ENCODE measurements at places on chromosomes 13 and 19.

GRCh38 chr19:39746836-39747529, 9.2 kb upstream of the CLC start:
- no peak for DNase-seq

DNA sequence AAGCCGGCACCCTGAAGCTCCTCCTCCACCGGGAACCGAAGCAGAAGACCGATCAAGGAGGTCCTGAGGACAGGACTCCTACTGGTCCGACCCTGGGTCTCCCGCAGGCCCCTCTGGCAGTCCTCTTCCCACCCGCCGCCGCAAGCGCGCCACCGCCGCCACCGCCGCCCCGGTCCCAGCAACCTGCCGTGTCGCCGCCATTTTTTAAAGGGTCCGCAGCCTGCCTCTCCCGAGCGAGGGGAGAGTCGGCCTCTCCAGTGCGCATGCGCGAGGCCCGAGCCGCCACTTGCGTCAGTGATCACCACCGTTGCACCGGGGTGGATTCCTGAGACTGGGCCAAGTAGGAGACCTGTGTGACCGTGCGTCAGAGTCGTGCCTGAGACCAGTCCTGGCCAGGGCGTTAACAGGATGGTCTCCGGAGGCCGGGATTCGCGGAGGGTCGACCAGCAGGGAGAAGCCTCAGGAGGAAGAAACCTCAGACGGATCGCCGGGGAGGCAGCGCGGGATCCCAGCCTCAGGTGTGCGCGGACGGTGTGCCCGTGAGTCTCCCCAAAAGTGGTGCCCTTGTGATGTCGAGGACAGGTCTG, 51.6 kb downstream of the ZNF146 start:
- no peak for DNase-seq

DNA sequence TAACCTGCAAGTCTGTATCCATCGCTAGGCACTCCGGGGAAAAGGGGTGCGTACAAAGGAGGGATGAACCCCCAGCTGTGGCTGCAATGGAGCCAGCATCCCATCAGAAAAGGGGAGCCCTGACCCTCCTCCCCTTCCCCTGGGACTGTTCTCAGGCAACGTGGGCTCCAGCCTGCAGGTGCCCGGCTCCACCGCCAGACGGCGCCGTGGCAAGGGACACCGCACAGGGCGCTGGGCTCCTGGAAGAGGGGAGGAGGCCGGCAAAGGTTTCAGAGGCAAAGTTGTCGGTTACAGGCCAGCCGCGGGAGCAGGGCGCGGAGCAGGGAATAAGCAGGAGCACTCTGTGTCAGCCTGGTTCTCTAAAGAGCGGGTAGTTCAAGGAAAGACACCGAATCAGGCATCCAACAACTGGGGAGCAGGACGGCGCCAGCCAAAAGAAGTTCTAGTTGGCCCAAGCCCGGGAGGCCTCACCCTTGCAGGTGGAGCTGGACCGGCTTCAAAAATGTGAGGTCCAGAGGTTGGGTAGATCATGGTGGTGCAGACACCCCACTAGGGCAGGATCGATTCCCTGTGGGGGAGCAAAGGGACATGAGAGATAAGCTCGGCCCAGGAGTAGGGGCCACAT, 53.0 kb upstream of the ATP12A start:
- no peak for DNase-seq

DNA sequence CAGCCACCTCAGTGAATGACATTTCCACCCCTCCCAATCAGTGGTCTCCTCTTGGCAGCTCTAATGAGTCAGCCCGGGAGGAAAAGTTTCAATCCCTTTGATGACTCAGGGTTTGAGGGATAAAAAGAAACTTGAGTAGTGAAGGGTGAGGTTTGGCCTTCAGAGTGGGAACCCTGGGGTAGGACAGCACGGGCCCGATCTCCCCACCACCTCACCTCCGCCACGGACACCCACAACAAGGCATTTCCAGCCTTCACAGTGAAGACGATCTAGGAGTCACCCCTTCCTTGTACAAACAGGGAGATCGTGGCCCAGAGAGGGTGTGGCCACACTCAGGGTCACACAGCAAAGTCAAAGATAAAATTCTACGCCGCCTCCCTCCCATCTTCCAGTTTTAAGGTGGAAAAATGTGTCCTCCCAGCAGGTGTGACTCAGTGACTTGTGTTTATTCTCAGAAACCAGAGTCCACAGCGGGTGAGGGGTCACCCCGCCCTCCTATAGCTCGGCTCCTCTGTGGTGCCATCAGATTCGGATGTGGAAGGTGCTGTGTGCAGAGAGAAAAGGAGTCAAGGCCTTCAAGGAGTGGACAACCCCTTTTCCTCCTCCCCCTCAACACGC, 12.3 kb downstream of the CIB3 start:
- DNase-seq = no peak

GRCh38 chr13:62130062-62130970, 714.7 kb upstream of the PCDH20 start:
- DNase-seq = no peak

DNA sequence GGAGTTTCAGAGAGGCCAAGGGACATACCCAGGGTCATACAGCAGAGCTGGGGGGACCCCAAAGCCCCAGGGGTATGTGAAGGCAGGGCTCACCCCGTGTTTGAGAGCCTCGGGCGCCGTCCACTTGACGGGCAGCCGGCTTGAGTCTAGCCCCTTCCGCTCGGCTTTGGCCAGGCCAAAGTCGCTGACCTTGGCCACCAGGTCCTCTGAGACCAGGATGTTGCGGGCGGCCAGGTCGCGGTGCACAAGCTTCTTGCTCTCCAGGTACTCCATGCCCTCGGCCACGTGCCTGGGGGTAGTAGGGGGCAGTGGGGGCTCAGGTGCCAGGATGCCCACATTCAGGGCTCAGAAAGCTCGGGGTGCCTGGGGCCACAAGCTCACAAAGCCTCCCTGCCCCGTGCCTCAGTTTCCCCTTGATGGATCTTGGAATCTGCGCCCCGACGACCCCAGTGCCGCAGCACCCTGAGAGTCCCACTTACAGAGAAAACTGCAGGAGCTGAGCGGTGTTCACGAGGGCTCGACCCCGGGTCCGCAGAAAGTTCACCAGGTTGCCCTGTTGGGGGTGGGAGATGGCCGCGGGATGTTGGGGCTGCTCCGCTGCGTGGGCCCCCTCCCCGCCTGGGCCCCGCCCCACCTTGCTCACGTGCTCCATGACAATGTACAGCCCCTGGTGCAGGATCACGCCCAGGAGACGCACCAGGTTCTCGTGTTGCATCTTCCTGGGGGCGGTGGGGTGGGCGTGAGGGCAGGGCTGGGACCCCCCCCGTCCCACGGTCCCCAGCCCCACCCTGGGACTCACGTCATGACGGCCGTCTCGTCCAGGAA, 7.1 kb downstream of the MATK start:
- no peak for DNase-seq

DNA sequence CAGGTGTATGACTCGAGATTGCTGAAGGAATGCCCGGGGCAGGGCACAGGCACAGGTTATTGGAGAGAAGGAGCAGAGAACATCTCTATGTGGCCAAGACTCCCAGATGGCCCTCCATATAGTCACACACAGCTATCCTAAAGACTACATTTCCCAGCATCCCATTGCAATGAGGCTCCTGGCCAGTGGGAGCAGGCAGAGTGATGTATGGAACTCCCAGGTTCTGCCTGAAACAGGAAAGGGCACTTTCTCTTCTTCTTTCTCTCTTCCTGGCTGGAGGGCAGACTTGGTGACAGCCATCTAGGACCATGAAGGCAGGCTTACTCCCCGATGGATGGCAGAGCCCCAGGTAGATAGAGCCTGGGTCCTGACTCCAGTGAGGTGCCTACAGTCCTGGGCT, 13.5 kb downstream of the PPP1R13L start:
- DNase-seq = no peak

DNA sequence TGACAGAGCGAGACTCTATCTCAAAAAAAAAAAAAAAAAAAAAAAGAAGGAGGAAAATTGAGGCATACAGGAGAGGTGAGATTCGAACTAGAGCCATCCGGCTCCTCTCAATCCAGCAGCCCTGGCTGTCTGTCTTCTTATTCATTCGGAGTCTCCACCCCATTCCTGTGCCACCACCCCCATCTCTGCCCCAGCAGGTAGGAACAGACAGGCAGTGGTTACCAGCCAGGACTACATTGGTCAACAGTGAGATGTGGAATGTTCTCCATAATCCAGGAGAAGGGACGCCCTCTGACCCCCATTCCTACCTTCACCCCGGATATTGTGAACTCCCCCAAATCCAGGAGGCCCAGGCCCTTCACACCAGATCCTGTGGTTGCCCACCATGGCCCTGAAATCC, 6.6 kb upstream of the S1PR2 start:
- no peak for DNase-seq

GRCh38 chr13:104832231-104832630, 1703.2 kb downstream of the EFNB2 start:
- DNase-seq = no peak

DNA sequence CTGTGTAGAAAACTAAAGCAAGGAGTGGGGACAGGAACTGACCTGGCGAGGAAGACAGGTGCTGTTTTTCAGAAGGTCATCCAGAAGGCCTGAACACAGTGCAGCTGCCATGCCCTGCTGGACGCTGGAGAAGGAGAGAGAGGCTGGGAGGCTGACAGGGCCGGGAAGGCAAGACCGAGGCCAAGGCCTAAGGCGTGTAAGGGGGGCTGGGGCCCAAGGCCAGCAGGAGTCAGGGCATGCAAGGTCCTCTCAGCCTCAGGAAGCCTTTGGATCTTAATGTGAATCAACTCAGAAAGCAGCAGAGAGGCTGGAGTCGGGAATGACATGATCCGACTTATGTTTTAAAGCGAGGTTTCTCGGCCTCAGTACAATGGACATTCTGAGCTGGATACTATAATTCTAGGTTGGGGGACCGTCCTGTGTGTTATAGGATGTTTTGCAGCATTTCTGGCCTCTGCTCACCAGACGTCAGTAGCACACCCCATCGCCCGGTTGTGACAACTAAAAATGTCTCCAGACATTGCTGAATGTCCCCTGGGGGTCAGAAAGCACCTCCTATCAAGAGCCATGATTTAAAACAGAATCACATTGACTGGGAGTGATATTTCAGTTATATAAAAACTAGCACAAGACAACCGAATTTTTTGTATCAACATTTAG, 530.4 kb downstream of the MYO16 start:
- no peak for DNase-seq

- DNase-seq = no peak
Observed at GRCh38 chr13:84741253-84741652, 859.0 kb upstream of the SLITRK1 start.

DNA sequence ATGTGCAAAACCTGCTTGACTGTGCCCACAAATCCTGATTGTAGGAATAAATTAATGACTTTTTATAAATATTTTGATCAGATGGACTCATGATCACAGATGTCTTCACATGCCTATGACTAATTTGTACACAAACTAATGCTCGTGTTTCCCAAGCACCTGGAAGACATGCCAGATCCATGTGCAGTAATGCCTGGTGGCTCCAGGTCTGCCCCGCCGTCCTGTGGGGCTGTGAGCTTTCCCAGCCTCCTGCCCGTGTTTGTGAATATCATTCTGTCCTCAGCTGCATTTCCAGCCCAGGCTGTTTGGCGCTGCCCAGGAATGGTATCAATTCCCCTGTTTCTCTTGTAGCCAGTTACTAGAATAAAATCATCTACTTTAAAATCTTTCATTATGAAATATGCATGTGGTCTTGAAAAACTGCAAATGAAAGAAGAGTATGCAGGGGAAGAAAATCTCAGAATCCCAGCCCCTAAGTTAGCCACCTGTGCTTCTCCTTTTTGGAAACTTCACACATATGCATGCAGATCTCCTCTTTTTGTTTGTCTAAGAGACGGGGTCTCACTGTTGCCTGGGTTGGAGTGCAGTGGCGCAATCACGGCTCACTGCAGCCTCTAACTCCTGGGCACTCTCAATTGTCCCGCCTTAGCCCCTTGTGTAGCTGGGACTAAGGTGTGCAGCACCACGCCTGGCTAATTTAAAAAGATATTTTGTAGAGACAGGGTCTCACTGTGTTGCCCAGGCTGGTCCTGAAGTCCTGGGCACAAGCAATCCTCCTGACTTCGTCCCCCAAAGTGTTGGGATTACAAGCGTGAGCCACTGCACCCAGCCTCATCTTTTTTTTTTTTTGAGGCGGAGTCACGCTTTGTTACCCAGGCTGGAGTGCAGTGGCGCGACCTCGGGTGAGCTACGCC, 6.2 kb downstream of the RPL28 start:
- DNase-seq = no peak

DNA sequence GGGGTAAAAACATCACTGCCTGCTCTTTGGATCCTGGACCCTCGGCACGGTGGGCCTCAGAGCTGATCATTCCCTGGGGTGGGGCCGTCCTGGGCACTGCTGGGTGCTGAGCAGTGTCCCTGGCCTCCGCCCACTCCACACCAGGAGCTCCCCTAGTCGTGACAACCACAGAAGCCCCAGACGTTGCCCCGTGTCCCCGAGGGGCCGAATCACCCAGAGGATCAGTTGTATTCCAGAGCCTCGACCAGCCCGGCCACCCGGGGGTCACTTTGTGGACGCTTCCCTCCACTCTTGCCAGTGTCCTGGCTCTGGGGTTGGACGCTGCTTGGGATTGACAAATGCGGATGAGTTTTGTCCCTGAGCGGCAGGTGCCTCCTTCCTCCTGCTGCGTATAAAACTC, 10.2 kb downstream of the C2CD4C start:
- no peak for DNase-seq

DNA sequence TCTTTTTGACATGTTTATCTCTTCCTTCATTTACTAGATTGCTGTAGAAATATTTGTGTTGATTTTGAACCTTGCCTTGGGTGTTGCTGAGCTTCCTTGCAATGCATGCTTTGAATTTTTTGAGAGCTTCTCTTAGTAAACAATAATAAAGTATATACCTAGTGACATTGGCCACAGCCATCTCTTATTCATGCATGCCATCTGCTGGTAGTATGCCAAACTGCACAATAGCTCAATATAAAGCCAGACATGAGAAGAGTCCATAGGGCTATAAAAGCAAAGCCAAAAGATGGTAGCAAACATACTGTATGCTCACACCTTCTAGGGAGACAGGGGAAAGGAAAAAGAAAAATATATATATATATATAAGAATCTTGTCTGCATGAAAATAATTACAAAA, 18.9 kb upstream of the ZSCAN5A start:
- no peak for DNase-seq

DNA sequence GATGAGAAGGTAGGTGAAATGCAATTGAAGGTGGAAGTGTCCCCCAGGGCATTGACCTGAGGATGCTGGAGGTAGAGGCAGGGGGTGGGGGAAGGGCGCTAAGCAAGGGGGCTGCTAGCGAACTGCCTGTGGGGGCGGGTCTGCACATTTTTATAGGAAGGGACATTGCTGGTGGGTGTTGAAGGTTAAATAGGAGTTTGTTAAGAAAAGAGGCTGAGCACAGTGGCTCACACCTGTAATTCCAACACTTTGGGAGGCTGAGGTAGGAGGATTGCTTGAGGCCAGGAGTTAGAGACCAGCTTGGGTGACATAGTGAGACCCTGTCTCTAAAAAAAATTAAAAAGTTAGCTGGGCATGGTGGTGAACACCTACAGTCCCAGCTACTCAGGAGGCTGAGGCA, 5.5 kb upstream of the ACP4 start:
- DNase-seq = no peak

GRCh38 chr19:1864480-1865171, 1.2 kb upstream of the KLF16 start:
- DNase-seq = no peak

GRCh38 chr19:55700813-55701212, 25.8 kb downstream of the EPN1 start:
- no peak for DNase-seq
